NCI-H1694 treated with DMSO at 0.1 percent for 48 hours (cell line): ENCODE measurements at places on chromosomes 1 and 21.

DNA sequence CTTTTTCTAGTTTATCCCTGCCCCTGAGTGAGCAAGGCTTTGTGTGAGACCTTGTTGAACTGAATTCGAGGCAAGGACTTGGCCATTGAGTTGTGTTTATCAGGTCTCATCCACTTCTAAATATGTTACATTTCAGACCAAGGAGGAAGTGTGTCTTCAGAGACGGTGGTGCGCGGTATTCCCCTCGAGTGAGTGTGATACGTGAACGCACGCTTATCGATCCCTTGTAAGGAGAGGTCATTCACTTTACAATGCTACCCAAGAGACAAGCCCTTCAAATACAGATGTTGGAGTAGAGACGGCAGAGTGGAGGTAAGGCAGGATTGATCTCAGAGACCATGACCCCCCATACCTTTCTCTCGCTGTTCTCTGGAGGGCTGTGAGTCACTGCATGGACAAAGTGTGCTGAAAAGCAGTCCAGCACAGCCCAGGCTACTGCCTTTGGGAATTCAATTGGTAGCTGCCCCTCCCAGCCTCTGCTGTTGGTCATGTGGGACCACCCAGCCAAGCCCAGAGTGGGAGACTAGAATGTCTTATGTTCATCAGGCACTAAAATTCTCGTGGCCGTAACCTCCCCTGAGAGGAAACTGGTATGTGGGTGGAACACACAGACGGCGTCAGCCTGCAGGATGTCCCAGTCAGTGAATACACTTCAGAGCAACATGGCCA, 16.3 kb upstream of the MTARC1 start:
- no peak for DNase-seq

DNA sequence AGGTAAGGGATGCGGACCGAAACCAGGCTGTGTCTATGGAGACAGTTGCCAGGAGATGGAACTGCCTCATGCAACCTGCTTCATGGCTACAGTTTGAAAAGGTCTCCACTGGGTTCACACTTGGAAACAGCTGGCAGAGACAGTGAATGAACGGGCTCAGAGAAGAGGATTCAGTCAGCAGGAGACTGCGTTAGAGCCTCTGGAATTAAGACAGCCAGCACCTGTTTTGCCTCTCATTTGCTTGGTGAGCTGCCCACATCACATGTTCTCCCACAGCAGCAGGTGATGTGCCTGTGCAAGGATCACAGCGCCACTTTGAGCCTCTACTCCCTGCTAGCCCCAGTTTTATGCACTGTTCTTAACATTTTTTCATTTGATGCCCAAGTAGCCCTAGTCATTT, 321.0 kb downstream of the PLPP3 start:
- no peak for DNase-seq

- DNase-seq = no peak
Observed at GRCh38 chr1:151964510-151964909, 29.1 kb downstream of the S100A10 start.

- no peak for DNase-seq
Observed at GRCh38 chr1:193939585-193939984, 753.2 kb upstream of the B3GALT2 start.

- DNase-seq = no peak
Observed at GRCh38 chr21:36611379-36611778, 87.5 kb upstream of the SIM2 start.

DNA sequence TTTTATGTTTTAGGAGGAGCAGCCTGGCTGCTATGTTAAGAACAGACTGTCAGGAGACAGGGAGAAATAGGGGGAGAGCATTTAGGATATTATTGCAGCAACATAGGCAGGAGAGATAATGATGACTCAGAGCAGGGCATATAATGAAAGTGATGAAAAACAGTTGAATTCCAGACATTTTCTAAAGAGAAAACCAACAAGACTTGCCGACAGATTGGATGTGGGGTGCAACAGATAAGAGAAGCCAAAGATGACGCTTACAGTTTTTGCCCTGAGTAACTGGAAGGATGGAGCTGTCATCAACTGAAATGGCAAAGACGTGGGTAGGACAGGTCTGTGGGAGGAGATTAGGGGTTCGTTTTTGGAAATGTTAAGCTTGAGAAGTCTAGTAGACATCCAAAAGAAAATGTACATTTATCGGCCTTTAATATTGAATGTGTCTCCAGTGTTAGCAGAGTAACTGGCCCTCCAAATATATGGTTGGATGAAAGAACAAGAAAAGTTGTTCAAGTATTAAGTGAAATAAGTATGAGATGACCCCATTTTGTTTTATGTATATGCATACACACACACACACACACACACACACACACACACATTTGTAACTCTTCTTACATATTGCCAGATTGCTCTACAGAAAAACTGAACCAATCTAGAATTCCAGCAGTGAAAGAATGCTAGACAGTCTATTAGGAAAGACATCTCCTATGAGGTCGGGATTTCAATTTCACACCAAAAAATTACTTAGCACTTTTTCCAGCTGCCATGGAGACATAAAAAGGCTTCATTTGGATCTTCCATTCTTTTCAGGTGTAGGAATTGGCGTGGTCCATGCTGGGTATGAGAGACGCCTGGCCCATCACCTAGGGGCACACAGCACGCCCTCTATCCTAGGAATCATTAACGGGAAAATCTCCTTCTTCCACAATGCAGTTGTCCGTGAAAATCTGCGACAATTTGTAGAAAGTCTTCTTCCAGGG, 17.2 kb downstream of the DNAJC16 start:
- no peak for DNase-seq

GRCh38 chr1:20981915-20982314, 194.8 kb downstream of the EIF4G3 start:
- DNase-seq = no peak

DNA sequence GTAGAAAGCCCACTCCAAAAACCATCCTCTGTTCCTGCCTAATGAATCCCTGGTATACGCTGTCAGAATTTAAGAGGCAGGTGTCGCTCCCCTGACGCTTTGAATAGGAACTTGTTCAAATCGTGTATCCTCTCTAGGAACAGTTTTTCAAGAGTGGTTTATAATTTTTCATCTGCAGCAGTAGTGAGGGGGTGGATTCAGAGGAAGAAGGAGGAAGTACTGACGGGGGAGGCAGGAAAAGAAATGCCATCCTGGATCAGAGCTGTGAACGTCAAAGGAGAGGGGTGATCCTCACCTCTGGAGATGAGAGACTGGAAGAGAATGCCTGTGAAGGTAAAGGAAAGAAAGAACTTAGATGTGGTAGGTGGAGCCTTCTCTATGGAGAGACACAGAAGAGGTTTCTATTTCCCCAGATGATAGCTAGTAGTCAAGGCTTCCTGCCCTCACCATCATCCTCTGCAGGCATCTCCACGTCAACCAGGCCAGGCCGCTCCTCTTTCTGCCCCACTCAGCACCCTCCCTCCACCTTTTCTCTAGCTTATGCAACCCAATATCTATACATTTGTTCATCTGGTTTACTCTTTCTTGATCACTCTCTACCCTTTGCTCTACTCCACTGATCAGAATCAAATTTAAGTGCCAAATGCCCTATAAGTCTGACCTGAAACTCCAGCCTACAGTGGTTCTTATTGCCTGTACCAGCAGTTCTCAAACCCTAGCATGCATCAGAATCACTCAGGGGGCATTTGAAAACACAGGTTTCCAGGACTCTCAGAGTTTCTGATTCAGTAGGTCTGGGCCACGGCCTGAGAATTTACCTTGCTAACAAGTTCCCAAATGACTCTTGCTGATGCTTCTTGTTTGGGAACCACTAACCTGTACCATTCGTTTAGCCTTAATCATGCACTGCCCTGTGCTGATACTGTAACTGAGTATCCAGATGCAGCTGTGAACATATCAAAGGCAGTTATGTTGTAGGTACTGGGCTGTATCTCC, 13.1 kb upstream of the BCL9 start:
- no peak for DNase-seq

- no peak for DNase-seq
Observed at GRCh38 chr1:226731257-226731893, 7.7 kb downstream of the ITPKB start.

GRCh38 chr1:231028682-231029081, 11.4 kb downstream of the FAM89A start:
- no peak for DNase-seq

DNA sequence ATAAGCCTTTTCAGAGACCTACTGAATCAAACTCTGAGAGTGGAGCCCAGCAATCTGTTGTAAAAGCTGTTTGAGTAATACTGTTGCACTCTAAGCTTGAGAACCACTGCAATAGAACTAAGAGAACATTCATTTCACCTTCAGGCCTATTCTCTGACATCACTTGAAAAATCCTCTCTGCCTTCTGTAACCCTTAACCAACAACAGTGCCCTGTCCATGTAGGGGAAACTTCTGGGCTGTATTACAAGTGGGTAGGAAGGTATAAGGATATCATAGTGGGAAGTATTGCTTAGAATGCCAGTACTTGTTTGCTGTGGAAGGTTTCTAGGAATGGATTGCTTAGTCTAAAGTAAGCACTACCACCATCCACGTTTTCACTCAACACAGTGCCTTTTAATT, 42.9 kb downstream of the SH3GLB1 start:
- no peak for DNase-seq

DNA sequence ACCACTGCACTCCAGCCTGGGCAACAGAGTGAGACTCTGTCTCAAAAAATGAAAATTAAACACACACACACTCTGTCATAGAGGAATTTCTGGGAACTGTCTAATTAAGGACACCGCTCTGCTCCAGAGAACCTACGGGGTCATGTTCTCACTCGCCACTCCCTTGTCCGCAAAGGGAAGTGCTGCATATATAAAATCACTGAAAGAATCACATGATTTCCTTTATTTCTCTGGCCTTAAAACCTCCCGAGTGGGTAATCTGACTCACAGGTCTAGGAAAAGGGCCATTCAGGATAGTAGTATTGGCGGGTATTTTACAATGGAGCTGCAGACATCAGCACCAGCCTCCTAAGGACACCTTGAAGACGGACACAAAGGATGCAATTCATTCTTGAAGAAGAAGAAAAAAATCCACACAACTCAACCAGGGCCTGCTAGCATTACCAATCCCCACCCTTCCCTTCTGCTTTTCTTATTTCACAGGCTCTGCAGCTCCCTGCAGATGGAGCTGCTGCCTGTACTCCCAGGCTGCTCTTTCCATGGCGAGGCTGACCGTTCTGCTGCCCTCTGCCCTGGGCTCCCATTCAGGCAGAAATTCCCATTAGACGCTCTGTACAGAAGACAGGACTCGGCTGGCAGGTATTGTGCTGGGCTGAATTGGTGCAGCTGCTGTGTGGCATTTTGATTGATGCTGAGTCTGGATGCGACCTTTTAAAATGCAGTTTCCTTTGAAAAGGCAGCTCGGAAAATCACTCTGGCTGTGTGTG, 53.3 kb upstream of the FAM89A start:
- DNase-seq = no peak

GRCh38 chr1:208142590-208143382, 101.4 kb downstream of the PLXNA2 start:
- DNase-seq = no peak

DNA sequence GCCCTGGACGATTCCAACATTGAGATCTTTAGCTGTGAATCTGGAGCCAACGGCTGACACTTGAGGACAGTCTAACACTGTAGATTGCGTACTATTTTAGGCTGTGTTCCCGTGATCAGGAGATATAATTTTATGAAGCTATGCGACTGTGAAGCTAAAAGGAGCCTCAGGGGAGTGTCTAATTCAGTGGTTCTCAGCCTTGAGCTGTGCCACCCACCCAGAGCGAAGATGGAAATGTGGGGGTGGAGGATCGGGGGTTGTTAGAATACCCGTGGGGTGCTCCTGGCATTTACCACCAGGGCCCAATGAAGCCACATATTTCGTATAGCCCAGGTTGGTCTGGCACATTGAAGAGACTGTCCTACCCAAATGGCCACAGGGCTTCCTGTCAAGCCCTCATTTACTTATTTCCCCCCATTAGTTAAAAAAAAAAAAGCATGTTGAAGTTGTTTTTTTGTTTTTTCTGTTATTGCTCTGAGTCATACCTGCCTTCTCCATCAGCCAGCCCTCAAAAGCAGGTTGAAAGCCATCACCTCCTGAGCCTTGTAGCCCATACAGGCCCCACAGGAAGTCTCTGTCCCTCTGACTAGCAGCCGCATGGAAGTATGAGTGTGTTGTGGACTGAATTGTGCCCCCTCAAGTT, 141.7 kb downstream of the GALNT2 start:
- DNase-seq = no peak

DNA sequence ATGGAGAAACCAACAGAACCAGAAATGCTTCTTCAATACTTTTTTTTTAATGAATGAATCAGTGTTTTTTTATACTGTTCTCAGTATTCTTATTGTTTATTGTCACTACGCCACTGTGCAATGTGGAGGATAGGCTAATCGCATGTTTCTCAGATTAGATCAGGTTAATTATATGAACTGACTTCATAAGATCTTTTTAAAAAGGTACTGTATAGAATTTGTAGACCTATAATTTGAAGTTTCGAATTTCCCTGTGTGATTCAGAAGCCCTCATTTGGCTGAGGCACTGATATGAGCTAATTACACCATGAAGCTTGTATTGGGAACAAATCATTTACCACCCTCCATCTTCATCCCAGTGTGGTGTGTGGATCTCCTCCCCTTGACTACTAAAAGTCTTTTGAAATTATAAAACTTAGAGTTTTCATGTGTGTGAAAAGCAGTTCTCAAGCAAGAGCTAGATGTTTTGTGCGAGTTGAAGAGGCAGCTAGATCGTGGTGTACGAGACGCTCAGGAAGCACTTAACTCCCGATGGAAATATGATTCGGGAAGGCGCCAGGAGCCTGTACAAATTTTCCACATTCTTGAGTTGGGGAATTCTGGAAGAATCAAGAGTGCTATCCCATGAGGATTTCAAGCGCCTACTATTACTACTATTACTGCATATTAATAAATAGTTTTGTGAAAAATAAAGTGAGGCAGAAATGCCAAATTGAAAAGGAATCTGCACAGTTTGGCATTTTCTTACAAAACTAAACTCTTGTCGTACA, 52.1 kb upstream of the KCNE2 start:
- DNase-seq = no peak

GRCh38 chr1:52186449-52186848, 44.6 kb downstream of the ZFYVE9 start:
- DNase-seq = no peak

DNA sequence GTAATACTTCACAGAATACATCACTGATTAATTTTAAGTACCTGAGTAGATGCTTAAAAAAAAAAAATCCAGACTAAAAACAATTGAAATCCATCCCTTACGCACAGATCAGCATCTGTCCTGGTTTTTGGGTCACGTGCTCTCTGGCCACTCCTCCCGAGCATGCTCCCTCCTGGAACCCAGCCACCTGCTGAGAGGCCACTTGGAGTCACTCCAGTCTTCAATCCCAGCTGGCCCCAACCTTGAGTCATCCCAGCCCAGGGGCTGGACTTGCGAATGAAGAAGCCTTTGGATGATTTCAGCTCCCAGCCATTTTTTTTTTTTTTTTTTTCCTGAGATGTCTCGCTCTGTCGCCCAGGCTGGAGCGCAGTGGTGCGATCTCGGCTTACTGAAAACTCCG, 8.9 kb downstream of the MAP1LC3C start:
- DNase-seq = no peak

- no peak for DNase-seq
Observed at GRCh38 chr1:177975588-177976495, 6.0 kb upstream of the SEC16B start.

- DNase-seq = no peak
Observed at GRCh38 chr1:208149213-208149612, 95.0 kb downstream of the PLXNA2 start.
